ENCODE measurements at places on chromosomes 1 and 21.

DNA sequence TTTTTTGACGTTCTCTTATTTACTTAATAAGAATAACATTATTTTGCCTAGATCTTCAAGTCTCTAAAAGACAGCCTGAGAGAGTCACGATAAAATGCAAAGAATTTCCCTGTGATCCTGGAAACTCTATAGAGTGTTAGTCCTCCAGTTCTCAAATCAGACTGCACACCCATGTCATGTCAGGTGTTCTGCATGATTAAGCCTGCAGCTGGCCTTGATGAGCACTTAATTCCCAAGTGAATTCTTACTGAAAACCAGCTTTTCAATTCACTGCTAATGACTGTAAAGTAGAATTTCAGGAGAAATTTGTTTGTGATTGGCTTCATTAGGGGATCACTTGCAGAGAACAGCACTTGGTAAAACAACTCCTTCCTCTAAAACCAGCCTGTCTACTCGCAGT lies 41.9 kb downstream of the CHML start:
- no peak for DNase-seq

GRCh38 chr1:203073469-203073868 lies 12.3 kb downstream of the MYOG start:
- DNase-seq: no peak

GRCh38 chr21:39763272-39763970 lies 18.4 kb downstream of the IGSF5 start:
- DNase-seq: no peak

DNA sequence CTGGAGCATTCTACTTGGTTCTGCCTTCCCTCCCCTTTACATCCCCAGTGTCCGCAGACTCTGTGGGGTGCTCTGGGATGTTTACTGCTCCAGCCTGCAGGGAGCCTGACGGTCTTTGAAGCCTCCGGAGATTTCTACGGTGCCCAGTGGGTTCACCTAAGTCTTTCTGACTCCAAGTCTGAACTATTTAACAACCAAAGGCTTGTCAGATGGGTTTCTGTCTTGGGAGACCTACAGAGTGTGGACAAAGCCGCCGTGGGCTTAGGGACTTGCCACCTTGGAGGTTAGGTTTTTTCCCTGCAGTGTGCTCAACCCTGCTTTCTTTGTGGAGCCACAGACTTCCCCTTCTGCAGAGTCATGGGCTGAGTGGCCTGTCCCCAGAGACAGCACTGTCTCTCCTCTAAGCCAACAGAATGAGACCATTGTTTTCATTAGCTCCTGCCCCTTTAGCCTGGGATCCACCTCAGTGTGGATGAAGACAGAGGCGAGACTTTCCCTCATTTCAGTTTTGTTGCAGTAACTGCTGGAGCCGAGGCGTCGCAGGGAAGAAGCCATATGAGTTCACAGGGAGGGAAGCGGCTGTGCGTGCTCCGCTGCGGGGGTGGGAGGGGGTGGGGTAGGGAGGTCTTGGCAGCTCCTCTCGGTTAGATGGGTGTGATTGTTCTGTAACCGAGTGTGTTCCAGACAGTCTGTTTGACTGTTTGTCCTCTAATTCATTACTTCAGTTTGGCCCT lies 120.7 kb downstream of the CNIH3 start:
- DNase-seq: peak; percentile 56

GRCh38 chr21:46183910-46184624 lies at the start of gene SPATC1L:
SPATC1L (minus strand) TSS chr21:46184459; CDS start chr21:46182816, 1,643 bp downstream.
- DNase-seq: no peak

GRCh38 chr1:93629101-93630059 lies 52.3 kb downstream of the BCAR3 start:
- DNase-seq: peak; percentile 77

DNA sequence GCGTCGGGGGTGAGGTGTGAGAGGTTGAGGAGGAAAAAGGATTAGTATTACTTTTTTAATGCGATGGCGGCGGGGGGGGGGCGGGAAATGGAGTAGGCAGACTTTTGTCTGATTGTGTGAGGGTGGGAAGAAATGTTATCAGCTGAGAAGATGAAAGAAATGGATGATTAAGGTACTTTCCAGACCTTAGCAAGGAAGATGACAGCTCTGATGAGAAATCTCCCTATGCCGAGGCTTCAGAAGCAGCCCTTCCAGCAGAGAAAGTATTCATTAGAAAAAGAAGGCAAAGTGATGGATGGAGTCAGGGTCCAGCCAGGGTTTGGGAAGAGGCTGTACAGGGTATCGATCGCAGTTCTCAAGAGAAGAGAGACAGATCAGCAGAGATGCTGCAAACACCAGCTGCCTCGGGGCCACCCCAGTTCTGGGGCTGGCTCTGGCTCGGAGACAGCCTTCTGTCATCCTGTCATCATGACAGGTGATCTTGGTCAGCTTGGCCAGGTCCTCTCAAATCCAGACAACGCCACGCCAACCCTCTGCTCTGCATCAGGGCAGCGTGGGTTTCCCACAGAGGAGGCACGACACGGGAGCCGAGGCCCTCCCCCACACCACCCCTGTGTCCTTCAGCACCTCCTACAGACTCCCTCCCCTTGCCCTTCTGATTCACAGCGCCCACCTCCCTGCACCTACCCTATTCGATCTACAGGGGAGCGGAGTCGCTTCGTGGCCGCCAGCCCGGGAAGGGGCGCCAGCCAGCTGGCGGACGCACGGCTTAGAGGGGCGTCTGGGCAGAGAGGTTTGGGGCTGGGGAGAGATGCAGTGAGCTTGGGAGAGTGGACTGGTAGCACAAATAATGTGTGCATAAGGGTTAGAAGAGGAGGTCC lies 674 bp upstream of the ATXN7L2 start:
- no peak for DNase-seq

DNA sequence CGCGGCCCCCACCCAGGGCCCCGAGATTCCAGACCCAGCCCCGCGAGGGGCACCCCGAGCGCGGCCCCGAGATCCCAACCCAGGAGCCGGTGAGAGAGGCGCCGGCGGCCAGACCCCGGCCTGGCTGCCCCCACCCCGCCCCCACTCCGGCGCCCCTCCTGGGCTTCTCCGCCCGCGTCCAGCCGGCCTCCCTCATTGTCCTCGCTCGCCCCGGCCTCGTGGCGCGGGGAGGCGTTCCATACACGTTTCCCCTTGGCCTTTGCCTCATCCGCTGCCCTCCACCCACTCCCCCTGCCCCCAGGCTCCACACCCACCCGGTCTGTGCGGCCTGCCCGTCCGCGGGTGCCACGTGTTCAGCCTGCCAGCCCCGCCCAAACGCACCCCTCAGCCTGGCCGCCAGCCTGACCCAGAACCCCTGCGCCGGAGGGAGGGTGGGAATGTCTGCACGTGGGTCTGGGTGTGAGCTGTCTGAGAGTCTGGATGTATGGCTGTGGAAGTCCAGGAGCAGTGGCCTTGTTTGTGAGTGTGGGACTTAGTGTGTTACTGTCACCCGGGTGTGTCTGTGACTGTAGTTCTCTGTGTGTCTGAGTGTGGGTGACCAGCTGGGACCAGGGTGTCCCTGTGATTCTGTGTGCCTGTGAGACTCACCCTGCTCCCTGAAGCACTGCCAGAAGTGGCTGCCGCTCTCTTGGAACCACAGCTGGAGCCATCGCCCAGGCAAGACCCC lies 681 bp downstream of the B4GALT2 start:
- DNase-seq: no peak

GRCh38 chr1:237211031-237211430 lies 169.0 kb downstream of the RYR2 start:
- no peak for DNase-seq

- no peak for DNase-seq
These were observed 95.2 kb downstream of the SYF2 start for GRCh38 chr1:25137106-25137505.

GRCh38 chr1:56468518-56468917 lies 110.8 kb downstream of the PLPP3 start:
- DNase-seq: no peak

GRCh38 chr1:94549706-94550105 lies 8.1 kb upstream of the F3 start:
- no peak for DNase-seq

DNA sequence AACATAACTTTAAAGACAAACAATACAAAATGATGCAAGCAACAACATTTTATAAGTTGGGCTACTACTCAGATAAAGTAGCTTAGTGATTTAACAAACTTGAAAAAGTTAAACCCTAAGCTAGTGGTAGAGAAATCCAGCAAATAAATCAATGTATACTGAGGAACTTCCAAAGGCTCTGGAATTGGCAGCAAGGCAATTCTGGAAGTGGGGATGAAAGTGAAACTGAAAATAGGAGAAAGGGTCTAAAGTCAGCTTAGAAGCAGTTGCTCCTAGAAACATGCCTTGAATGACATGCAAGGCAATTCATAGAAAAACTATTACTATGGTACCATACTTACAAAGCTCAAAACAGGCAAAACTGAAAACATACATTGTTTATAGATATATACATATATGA lies 90.0 kb upstream of the CAMK1G start:
- no peak for DNase-seq

DNA sequence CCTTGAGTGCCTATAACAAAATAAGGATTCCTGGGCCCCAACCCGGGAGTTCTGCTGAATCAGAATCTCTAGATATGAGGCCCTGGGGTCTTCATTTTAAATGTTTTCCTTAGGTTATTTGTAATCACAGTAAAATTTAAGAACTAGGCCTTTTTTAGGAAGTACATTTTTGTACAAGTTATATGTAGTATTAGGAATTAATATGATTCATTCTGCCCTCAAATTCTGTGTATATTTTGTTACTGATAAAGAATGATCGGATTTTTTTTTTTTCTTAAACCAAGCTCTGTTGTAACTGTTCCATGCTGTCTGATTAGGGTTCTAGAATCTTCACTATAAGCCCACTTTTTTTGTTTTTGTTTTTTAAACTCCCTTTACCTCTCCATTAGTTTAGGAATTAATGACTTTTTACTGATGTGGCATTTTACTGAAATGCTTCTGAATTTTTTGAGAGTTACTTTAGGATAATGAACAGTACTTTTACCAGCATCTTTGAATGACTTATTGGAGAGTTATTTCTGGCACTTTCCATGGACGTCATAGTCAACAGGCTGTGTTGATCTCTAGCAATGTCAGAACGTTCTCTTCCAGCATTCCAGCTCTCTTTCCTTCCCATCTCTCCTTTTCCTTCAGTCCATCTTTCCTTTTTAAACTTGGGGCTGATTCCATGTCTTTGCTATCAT lies 48.3 kb downstream of the CLIC4 start:
- DNase-seq: peak; percentile 36

DNA sequence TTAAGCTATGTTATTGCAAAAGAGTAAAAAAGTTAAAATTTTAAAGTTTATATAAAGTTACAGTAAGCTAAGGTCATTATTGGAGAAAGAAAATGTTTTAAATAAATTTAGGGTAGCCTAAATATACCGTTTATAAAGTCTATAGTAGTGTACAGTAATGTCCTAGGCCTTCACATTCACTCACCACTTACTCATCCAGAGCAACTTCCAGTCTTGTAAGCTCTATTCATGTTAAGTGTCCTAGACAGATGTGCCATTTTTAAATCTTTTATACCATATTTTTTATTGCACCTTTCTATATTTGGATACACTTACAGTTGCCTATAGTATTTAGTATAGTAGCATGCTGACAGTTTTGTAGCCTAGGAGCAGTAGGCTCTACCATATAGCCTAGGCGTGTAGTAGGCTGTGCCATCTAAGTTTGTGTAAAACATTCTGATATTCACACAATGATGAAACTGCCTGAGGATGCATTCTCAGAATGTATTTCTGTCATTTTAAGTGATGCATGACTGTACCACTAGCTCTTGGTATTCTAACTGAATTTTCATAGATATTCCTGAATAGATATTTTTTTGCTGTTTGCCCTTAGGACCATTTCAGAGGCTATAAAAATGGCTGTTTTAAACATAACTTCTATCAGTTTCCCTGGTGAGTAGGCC lies 26.8 kb downstream of the PPP2R5A start:
- no peak for DNase-seq

DNA sequence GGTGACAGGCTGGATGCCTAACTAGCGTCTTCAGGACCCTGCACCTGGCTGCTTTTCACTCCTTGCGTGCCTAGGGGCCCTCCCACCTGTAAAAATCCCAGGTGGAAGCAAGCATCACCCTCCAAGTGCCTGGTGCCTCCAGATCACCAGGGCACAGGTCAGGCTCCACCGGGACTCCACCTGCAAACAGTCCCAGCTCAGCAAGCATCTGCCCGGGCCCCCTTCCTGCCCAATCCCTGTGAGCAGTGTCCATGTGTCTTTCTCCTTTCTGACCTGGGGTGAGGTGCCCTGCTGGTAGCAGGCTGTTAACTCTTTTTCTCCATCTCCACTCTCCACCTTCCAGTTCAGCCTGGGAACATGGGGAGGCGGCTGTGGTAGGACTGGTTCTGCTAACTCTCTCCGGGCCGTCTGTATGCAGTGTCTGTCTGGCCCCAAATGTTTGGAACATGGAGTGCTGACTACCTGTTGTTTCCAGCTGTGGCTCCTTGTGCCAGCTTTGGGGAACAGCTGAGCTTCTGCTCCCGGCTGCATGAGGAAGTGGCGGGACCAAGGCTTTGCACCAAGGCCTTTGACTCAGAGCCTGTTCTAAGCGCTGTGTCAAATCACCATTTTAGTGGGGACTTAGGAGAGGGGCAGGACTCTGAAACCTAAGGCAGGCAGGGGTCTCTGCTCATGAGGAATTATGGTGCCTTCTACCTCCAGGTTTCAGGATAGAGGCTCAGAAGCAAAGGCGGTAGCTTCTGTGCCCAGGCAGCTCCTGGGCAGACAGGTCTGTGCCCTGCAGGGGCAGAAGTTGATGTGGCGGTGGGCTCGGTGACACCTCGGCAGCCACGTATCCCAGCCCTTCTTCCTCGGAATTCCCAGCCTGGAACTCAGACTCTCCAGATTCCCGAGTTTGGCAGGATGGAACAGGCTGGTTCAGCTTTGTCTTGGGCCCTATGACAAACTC lies 5.5 kb downstream of the GPR137B start:
- no peak for DNase-seq

All from fibroblast of the conjunctiva (primary cell).